AG08395 (cell line): ENCODE measurements at places on chromosomes 5 and 9.

DNA sequence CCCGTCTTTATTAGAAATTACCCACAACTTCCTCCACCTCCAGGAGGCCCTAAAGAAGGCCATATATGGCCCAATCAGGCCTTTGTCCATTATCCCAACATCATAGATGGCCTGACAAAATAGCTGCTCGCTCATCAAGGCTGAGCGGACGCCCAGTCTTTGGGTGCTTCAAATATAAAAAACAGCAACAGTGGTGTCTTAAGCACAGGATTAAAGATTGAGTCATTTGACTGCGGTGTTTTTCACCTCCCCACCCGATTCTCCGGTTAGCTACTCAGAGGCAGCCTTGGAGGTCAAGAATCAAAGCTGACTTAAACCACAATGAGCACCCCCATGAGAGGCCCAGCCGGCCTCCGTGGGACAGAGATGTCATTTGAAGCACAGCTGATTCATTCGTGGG, 18.8 kb downstream of the S1PR3 start:
- no peak for DNase-seq

DNA sequence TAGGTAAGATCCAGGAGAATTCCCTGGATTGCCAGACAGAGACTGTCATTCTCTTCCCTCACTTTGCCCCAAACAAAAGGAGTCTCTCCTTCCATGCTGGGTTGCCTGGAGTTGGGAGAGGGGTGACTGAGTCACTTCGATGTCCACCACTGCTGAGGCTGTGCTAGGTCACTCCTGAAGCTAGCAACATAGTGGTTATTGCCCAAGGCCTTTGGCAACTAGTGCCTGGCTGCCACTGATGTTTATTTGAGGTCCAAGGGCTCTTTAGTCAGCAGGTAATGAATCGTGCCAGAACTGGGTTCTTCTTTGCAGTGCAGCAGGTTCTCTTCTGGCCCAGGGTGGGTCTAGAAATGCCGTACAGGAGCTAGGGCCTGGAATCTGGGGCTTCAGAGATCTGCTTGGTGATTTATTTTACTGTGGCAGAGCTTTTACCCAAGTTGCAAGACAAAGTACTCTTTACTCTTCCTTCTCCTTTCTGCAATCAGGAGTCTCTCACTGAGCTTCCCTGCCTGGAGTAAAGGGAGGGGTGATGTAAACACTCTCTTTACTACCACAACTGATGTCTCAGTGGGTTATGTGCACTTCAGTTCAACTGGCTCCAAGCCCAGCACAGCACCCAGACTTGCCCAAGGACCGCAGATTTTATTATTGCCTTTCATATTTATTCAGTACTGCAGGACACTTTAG, 155.7 kb upstream of the SH3GL2 start:
- no peak for DNase-seq

- DNase-seq: no peak
Observed at GRCh38 chr9:86940774-86941173, 6.5 kb downstream of the GAS1 start.

- DNase-seq: peak; percentile 52
Observed at GRCh38 chr5:56481428-56482357, 248.6 kb upstream of the ANKRD55 start.

- DNase-seq: no peak
Observed at GRCh38 chr5:6459896-6460295, 11.2 kb downstream of the UBE2QL1 start.

DNA sequence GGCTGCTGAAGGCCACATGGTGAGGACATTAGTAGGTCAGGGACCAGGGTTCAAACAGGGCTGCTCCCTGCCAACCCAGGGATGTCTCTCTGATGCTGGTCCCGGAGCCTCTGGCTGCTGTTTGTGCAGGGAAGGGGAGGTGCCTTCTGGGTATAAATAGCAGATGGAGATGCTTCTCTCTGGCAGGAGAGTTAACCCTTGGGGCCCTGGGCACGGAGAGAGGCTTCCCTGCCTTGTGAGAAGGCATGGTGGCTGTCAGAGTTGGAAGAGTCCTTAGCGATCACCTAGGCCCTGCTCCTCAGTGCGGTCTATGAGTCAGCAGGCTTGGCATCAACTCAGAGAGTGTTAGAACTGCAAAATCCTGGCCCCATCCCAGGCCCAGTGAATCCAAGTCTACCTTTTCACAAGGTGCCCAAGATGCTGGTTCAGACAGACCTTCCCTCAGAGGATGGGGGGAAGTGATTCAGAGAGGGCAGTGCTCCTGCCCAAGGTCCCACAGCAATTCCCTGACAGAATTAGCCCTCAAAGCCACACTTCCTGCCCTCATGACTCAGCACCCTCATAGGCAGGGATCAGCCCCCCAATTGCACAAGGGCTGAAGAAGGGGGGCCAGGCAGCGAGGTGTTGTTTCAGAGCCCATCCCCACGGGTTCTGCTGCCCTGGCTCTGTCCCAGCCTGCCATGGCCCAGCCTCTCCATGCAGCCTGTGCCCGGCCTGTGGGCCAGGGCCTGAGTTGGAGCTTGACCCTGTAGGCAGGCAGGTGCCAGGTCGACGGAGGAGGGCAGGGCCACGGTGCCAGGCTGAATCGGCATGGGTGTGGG, 25.6 kb downstream of the CAMK2A start:
- peak; percentile 92 for DNase-seq

DNA sequence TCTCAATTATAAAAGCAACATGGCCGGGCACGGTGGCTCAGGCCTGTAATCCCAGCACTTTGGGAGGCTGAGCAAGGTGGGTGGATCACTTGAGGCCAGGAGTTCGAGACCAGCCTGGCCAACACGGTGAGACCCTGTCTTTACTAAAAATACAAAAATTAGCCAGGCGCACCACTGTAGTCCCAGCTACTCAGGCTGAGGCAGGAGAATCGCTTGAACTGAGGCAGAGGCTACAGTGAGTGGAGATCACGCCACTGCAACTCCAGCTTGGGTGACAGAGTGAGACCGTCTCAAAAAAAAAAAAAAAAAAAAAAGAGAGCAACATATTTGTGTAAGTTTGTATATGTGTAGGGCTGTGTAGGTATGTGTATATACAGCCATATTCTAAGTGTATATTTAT, 7.5 kb downstream of the RPS6 start:
- DNase-seq: no peak

GRCh38 chr5:172898218-172898842, 60.9 kb upstream of the RPL26L1 start:
- no peak for DNase-seq

DNA sequence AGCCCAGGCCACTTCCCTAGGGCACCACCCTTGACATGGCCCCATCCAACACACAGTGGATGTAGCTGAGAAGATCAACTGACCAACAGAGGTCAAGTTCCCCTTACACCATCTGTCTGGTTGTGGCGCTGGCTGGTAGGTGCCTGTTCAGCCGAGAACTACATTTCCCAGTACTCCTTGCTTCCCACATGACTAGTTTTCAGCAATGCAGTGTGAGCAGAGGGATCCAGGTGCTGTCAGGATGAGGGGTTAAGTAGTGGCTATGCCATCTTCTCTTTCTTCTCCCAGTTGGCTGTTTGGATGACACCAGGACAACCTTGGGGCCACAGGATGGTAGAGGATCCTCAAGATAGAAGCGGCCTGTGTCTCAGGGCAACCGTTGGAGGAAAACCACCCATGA, 48.6 kb upstream of the SH3PXD2B start:
- no peak for DNase-seq
